ENCODE measurements at places on chromosomes 6 and 20.

DNA sequence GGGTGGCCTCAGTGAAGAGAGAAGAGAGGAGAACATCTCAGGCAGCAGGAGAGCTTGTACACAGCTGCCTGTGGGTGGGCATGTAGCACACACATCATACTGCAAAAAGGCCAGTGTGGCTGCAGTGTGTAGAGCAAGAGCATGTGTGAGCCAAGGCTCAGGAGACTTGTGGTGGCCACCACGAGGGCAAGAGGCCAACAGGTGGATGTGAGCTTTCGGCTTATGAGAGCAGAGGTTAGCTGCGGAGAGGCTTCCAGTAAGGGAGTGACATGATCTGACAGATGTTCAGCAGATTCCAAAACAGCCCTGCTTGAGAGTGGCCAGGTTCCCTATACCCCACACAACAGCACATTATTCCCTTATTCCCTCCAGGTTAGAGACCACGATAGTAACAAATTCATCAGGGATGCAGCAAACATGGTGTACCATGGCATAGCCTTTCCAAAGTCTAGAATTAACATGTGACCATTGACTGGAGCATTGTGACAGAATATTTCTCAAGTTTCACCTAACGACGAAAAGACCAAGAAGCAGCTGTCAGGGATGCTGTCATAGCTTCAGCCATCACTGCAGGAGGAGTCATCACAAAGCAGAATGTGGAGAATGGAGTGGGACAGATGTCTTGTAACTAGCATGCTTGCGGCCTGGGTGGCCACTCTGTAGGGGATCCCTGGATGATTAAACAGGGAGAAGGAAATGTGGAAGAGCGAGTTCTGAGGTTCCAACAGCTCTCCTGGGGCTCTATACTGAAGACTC, 23.1 kb downstream of the HM13 start:
- DNase-seq: no peak

- no peak for DNase-seq
These were observed 220.4 kb upstream of the JARID2 start for GRCh38 chr6:15025446-15025845.

DNA sequence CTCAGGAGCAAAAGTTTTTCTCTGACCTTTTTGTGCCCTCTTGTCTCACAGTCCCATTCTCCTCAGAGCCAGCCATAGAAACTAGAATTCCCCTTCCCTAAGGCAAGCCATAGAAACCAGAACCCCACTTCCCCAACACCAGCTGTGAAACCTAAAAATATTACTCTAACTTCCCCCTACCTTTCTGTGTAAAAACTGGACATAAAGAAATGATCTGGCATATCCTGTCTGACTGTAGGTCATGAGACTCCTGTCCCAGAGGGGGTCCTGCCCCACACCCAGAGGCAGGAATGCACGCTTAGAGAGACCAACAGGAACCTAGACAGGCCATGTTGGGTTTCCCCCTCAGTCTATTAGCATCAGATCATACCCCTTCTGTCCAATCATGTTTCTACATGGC, 140.6 kb upstream of the SLC22A16 start:
- DNase-seq: no peak

GRCh38 chr20:23071996-23072395, 14.1 kb downstream of the CD93 start:
- no peak for DNase-seq

GRCh38 chr20:2131366-2131765, 29.7 kb downstream of the STK35 start:
- DNase-seq: no peak

- DNase-seq: no peak
These were observed 7.8 kb upstream of the MRPS18A start for GRCh38 chr6:43695215-43695966.

DNA sequence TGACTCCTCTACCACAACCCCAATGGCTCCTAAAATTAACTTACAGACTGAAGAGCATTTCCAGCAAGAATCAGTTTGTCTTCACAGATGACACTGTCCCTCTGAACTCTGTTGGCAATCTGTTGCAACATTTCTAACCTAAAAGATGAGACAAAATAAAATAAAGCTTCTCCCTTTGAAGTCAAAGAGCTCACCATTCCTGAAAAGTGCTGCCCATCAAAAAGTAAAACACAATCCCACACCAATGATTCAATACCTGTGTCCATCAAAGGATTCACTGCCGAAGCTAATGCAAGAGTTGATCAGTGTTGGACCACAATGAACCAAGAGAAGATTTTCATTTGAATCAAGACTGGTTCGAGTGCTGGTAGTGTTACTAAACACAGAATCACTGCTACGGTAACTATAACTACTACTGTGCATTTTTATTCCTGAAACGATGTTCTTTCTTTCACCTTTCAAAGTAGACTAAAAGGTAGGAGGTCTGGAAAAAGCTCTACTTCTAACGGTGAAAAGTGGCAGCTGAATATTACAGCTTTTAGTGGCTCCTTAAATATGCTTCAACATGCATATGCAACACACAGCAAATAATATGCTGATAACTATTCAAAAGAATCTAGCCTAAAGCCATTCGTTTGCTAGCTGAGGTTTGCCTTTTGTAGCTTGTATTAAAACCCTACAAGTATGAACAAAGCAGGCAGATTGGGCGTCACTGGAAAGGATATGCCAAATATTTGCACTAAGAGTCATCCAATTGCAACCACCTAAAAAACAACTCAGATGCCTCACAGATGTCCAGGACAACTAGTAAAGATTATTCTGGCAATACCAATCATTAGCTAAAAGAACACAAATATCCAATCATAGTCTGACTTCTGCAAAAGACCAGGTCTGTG, at the start of gene DST:
Gene DST, minus strand, starts transcription at position 524 of the 896 bp plus-strand sequence.
- no peak for DNase-seq

DNA sequence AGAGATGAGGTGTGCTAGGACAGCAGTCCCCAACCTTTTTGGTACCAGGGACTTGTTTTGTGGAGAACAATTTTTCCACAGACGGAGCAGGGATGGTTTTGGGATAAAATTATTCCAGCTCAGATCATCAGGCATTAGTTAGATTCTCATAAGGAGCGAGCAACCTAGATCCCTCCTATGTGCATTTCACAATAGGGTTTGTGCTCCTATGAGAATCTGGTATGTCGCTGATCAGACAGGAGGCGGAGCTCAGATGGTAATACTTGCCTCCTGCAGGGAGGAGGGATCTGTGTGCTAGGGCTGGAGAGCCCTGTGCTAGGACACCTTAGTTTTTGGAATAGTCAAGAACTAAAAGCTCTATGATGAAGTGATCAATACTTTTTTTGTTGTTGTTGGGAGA, 2.5 kb downstream of the SMIM13 start:
- no peak for DNase-seq

- DNase-seq: no peak
These were observed 29.9 kb downstream of the PHACTR2 start for GRCh38 chr6:143707697-143708096.

DNA sequence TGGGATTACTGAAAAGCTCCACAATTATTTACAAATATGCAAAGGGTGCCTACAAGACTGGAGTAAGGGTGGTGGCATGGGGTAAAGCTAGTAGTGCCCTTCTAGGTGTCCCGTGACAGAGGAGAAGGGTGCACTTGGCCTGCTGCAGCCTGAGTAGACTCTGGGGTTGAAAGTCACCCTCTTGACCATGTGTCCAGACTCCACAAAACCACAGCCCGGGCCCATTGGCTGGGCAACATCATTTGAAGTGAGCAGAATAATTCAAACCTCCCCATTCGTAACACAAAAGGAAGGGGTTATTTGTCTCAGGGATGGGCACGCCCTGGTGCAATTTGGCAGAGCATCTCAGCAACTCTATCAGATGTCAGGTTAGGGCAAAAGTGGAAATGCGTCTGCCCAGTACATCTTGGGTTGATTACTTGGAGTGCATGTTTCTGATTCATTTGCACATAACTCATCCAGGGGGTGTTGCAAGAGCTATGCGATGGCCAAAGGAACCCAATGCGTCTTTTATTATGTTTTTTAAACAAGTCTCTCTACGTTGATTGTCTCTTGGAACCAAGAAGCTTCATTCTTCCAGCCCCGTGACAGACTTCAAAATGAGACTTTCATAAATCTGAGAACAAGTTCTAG, 56.7 kb downstream of the ISM1 start:
- no peak for DNase-seq

GRCh38 chr6:126300735-126301134, 39.2 kb upstream of the CENPW start:
- DNase-seq: no peak

DNA sequence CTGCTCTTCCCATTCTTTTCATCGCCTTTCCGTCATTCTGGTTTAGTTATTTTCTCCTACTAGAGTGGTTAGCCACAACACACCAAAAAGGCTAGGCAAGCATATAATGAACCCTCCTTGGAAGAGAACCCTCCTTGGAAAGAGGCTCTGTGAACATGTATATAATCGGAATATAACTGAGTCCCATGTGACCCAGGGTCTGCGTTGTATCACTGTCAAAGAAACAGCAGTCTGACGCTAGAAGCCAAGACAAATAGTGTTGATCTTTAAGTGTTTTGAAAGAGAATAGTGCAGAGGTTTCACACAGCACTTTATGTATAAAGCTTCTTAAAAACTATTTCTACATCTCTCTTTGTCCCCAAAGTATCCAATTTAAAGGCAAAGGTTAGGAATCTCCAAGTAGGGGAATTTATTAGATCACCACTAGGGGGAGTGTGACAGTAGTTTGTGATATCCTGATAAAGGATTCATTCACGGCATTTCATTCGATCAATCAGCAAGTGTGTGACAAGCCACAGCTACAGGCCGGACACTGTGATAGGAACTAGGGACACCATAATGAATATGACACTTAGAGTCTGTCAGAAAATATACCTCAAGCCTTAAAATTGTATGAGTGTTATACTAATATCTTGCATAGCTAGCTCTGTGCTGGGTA, 395.3 kb downstream of the CD109 start:
- DNase-seq: no peak

DNA sequence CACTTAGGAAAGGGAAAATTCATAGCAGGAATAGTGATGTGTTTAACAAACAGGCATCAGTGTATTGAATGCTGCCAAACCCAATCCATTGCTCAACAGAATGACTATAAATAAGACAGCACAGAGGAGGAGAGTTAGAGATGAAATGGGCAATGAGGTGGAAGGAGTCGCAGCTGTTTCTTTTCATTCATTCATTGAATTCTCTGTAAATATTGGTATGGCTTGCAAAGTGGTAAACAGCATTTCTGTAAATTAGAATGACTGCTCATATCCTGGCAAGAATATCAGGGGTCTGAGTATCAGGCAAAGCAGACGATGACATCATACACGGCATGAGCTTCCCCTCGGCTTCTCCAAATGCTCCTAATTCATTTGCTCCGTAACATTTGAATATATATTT, 703.6 kb upstream of the SLC35B3 start:
- no peak for DNase-seq
